Left lung (tissue), 14 donors: ENCODE measurements at places on chromosomes 11 and 22. TPM values are rescaled to one million over a fixed set of nuclear protein-coding genes. Genes with fewer than 3 reads are reported as not detected.

DNA sequence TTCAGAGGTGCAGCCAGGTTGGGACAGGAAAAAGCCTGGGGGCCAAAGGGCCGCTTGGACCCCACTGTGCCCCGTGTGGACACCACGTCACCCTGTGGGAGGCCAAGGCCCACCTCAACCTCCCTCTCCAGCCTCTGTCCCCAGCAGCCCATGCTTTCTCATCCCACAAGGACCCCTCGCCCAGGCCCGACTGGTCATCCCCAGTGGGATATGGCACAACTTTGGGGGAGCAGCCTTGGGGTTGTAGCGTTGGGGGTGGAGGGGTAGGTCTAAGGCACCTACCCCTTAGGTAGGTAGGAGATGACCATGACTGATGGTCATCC lies 44.0 kb downstream of the IGF2 start:
- H3K36me3 ChIP-seq, result no peaks in the 10 kb centered on the region
- peaks cover 25% of the 10 kb centered on the region for H3K4me1 ChIP-seq
- no peak overlapping the region for H3K27ac ChIP-seq
- H3K27me3 ChIP-seq, result no peaks in the 10 kb centered on the region
- H3K4me3 ChIP-seq, result no peak overlapping the region
- peak; percentile 54 for DNase-seq

- DNase-seq, result no peak
- no peak overlapping the region for H3K4me3 ChIP-seq
- H3K4me1 ChIP-seq, result no peaks in the 10 kb centered on the region
- H3K27ac ChIP-seq, result no peak overlapping the region
- H3K36me3 ChIP-seq, result no peaks in the 10 kb centered on the region
Measured at GRCh38 chr22:23800297-23801237, 13.8 kb downstream of the SMARCB1 start.

- no peaks in the 10 kb centered on the region for H3K4me1 ChIP-seq
- H3K27me3 ChIP-seq, result no peaks in the 10 kb centered on the region
- H3K36me3 ChIP-seq, result no peaks in the 10 kb centered on the region
- H3K27ac ChIP-seq, result no peak overlapping the region
- DNase-seq, result no peak
- no peak overlapping the region for H3K4me3 ChIP-seq
Measured at GRCh38 chr11:76252631-76253070, 46.3 kb upstream of the WNT11 start.

DNA sequence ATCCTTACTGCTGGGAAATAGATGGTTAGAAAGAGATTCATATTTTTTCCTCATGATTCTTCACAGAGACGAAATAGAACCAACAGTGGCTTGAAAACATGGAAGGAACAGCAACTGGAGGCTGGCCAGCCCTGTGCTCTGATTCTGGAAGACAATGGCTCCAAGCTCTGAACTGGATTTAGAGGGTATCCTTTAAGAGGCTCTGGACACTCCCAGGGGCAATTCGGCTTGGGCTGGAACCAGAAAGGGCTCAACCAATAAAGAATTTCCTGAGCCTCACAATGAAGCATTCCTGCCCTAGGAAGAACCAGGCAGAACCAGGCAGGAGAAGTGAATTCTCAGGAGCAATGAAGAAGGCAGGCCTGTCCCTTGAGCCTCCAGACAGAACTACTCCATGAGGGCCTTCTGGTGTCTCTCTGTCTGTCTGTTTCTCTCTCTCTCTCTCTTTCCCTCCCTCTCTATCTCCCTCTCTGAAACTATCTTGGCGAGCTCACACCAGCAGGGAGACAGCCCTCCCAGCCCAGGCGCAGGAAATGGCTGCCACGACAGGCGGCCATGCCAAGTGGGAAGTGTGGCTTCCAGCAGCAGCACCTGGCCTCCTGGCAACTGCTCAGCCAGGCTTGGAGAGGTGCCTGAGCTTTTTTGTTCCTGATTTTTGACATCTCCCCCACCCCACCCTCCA lies 93.3 kb downstream of the RCN1 start:
- no peaks in the 10 kb centered on the region for H3K27me3 ChIP-seq
- H3K36me3 ChIP-seq, result no peaks in the 10 kb centered on the region
- H3K4me3 ChIP-seq, result no peak overlapping the region
- DNase-seq, result no peak
- H3K4me1 ChIP-seq, result no peaks in the 10 kb centered on the region

- no peak overlapping the region for H3K4me3 ChIP-seq
- no peaks in the 10 kb centered on the region for H3K36me3 ChIP-seq
- no peak for DNase-seq
- H3K4me1 ChIP-seq, result no peaks in the 10 kb centered on the region
- H3K27ac ChIP-seq, result no peak overlapping the region
- no peaks in the 10 kb centered on the region for H3K27me3 ChIP-seq
Measured at GRCh38 chr22:36223504-36223903, 15.8 kb downstream of the APOL2 start.

GRCh38 chr11:114115451-114115928 lies 56.0 kb downstream of the ZBTB16 start:
- no peak for DNase-seq
- H3K36me3 ChIP-seq, result no peaks in the 10 kb centered on the region
- H3K27me3 ChIP-seq, result no peaks in the 10 kb centered on the region
- H3K4me1 ChIP-seq, result peaks cover 58% of the 10 kb centered on the region
- no peak overlapping the region for H3K27ac ChIP-seq

Gene LDHAL6A
- 0.94 TPM for polyA plus RNA-seq

Gene TSGA10IP
- 0.26 TPM for polyA plus RNA-seq

Gene SLC25A18
- 0.56 TPM for polyA plus RNA-seq
